LHCN-M2 (cell line): ENCODE measurements at places on chromosomes 12 and 14.

DNA sequence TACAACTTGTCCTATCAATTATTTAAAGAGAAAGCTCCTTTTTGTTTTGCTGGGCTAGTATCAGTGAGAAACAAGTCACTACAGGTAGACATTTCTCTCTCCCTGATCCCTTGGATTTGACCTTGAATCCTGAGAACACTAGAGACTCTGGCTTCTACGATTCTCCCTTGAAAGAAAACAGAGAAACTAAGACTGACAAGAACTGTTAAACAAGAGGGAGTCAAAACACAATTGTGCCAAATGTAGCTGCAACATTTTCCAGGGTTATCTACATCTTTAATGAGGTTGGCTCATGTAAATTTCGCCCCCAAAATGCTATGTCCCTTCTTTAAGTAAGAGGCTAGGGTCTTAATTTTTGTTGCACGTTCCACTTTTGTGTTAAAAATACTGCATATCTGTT lies 62.4 kb downstream of the SLC38A1 start:
- no peak for DNase-seq

GRCh38 chr14:73723797-73724661 lies 9.8 kb upstream of the PNMA1 start:
- peak; percentile 99 for DNase-seq

- no peak for DNase-seq
These were observed 238.0 kb upstream of the FOXN3 start for GRCh38 chr14:89654998-89655397.

DNA sequence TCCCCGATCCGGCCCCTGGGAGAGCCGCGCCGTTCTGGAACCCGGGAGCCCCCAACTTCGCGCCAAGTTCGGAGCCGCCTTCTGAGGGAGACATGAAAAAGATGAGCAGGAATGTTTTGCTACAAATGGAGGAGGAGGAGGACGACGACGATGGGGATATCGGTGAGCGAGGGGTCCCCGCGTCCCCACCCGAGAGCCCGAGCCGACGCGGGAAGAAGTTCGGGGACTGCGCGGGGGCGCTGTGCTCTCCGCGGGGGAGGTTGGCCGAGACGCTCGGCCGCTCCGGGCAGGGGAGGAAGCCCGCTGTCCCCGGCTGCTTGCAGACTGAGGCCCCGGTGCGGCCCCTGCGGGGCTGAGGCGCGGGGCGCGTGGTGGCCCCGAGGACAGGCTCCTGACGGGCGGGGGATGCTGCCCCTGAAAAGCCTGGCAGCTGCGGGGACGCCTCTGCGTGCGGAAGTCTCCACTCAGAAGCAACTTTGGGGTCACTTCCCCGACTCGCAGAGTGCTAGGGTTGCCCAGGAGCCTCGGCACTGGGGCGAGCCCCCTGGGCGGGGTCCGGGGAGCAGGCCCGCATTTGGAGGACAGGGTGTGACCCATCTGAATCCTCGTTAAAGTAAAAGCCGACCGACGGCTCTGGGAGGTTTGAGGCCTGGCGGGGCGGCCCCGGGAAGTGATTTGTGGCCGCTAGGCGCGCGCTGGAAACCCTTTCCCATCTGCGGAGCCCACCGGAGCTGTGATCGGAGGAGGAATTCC lies 511 bp downstream of the ANO6 start:
- peak; percentile 51 for DNase-seq

- no peak for DNase-seq
These were observed 16.8 kb upstream of the SDR39U1 start for GRCh38 chr14:24459331-24459730.

DNA sequence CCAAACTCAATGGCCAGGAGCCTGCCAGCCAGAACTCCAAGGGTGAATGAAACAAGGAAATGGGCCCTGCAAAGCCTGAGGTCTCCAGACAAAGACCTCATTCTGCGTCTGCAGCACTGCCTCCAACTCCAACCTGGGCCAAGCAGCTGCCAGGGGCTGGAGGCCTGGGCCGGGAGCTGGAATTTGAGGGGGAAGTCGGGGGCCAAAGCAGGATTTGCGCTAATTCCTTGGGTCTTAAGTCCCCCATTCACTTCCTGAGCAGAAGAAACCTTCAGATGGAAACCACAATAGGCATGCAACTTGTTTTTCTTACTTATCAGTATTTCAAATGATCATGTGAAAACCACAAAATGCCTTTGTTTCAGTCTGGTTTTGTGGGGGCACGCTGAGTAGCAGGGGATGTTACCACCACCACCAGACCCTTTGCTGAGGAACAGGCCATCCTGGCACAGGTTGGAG lies 23.0 kb upstream of the TC2N start:
- DNase-seq, result no peak
